ENCODE measurements at places on chromosomes 1 and 21.

- DNase-seq, result no peak
Observed at GRCh38 chr1:247576514-247576913, 11.6 kb upstream of the OR2G2 start.

DNA sequence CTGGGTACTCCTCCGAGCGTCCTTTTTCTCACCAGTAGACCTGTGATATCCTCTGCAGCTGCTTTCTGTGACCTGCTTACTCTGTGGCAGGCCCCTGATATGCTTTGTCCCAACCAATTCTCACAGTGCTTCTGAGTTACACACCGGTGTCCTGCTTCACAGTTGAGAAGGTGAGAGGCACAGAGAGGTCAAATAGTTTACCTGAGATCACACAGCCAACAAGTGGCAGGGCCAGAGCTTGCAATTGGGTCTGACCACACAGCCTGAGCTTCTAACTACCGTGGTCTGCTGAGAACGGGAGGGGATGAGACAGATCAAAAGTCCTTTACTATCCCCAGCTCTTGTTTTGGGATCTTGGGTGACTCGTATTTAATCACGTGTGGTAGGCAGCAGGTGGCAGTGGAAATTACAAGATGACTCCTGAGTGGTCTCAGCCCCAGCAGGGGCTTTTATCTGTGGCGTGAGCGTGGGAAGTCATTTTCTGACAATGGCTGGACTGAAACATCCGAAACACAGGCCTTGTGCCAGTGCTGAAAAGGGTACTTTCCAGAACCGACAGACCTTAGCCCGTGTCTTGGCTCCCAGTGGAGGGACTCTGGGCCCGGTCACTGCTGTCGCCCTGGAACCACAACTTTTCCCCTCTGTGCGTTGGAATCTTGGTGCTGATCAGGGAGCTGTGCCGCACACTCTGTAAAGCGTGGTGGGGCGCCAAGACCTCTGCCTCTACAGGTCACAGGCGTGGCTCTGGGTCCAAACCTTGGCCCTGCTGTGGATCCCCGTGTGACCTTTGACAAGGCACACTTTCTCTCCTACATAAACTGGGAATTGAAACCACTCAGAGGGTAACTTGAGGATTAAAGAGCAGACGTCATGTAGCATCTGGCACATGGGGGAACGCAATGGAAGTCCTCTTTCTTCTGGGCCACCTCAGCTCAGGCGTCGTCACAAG, 11.9 kb downstream of the THEMIS2 start:
- no peak for DNase-seq

- DNase-seq, result no peak
Observed at GRCh38 chr1:87200875-87201638, 127.6 kb upstream of the LMO4 start.

DNA sequence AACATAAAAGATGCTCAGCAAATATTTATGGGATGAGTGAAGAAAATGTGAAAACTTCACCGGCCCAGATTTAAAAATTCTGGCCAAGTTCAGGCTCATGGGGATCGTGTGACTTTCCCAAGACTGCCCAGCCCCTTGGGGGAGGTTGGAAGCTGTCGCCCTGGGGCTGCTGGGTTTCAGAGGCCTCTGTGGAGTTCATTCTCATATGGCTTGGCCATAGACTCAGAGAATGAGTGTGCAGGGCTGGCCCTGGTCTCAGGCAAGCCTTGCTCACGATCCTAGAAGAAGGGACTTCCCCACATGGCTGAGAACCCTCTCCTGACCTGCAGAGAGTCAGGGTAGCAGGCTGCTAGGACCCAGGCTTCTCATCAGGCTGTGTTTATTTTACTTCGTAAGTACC, 24.6 kb downstream of the PADI2 start:
- no peak for DNase-seq

Measured in HCEC 1CT (cell line).